ENCODE measurements at places on chromosomes 4 and X.

DNA sequence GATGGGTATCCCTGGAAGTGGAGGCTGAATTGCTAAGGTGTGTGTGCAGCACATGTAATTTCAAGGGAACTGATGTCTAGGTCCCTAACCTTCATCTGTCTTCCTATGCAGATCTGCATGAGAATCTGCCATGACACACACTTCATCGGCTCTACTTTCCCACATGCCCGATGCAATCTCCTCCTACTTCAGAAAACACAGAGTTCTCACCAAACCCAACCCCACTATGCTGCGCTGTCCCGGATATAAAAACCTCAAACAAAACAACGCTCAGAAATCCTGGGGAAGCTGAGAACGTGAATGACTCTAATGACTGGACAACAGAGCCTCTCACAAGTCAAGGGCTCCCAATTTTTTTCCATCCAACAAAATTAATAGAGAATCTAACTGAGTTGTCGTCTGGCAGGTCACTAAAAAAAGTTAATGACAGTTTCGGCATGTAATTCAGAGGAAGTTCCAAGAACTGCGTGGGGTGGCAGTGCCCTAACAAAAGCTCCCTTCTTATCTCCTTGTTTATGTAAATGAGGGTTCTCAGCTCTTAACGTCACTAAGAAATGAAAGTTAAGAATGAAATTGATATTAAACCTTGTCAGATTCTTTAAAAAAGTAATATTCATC is 39.0 kb downstream of the STX18 start:
- DNase-seq: no peak

DNA sequence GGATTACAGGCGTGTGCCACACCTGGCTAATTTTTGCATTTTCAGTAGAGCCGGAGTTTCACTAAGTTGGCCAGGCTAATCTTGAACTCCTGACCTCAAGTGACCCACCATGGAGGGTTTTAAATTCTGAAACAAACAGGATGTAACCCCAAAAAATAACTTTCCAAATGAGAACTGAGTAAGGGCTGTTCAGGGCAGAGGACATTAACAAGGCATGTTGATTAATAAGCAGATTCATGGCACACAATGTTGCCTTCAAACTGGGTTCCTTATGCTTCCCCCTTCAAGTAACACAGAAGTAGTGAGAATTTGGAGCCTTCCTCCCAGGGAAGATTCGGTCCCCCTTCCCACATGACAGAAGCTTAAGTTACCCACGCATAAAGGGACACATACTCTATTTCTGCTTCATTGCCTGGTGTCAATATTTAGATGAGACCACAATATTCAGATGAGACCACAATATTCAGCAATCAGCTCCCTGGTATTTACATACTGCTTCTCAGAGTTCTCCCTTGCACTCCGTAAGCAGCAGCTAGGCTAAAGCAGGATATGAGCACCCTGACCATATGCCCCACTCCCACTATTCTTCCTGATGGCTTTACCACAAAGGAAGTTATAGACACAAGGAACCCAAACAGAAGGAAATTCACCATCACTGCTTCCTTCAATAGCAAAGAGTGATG is 21.4 kb downstream of the GRSF1 start:
- DNase-seq: no peak

- DNase-seq: no peak
Measured at GRCh38 chr4:169715826-169716225, 41.9 kb downstream of the HPF1 start.

GRCh38 chr4:39047681-39048080 is 14.4 kb upstream of the KLHL5 start:
- no peak for DNase-seq

- no peak for DNase-seq
Measured at GRCh38 chr4:168474660-168475320, 5.5 kb downstream of the DDX60L start.

DNA sequence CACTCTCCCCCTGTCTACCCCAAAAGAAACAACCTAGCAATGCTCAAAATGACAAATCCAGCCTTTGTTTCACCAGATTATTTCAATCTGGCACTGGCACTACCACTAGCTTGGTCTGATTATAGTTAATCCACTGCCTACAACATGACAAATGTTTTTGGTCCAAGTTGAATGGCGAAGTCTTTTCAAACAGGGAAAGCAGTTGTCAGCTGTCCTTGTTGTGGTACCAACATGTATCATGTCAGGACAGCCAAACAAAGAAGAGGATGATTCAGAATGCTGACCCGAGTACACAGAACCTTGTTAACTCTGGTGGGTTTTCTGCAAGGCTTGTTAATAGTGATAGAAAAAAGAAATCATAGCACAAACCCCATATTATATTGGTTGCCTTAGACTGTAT is 160.8 kb upstream of the ANK2 start:
- DNase-seq: no peak

GRCh38 chr4:116529129-116529528 is 556.2 kb downstream of the TRAM1L1 start:
- no peak for DNase-seq

All from NCI-H1105 treated with DMSO at 0.1 percent for 48 hours (cell line).